Fibroblast of skin of right biceps (primary cell): ENCODE measurements at places on chromosomes 3 and 15.

GRCh38 chr3:181487236-181487978 lies 224.3 kb upstream of the SOX2 start:
- DNase-seq = no peak

GRCh38 chr15:83112233-83112955 lies 4.9 kb downstream of the TM6SF1 start:
- peak; percentile 70 for DNase-seq

- DNase-seq = no peak
These were observed 13.2 kb upstream of the SPG11 start for GRCh38 chr15:44676676-44677075.

GRCh38 chr15:28989239-28989830 lies 103.6 kb downstream of the APBA2 start:
- DNase-seq = peak; percentile 28

- DNase-seq = no peak
These were observed 193.6 kb downstream of the UBE2E2 start for GRCh38 chr3:23396746-23397145.

DNA sequence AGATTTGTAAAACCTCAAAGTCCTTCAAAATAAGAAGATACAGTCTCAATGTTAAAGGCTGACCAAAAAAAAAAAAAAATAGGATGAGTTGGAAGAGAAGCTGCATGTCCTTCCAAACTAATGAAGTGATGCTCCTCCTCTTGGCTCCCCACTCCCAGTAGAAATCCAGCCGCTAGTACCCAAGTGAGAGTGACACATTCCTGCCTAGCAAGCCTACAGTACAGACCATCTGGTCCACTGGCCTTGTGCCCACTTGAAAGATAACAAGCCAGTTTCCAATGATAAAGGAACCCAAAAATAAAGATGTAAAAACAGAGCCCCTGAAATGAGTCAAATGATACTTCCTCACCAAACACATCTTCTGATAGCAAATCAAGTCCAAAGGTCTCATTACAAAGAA lies 258.7 kb upstream of the NSMCE3 start:
- no peak for DNase-seq

GRCh38 chr3:112619295-112619694 lies 21.6 kb downstream of the CCDC80 start:
- DNase-seq = no peak

DNA sequence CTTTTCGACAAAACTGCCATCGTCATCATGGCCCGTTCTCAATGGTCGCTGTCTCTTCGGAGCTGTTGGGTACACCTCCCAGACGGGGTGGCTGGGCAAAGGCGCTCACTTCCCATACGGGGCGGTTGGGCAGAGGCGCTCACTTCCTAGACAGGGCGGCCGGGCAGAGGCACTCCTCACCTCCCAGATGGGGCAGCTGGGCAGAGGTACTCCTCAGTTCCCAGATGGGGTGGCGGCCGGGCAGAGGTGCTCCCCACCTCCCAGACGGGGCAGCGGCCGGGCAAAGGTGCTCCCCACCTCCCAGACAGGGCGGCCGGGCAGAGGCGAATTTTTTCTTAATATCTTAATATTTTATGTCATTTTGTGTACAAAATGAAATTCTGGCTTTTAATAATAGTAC lies 44.5 kb downstream of the PARP14 start:
- no peak for DNase-seq
